ENCODE measurements at places on chromosomes 1 and 21. TPM values are rescaled to one million over a fixed set of nuclear protein-coding genes. Genes with fewer than 3 reads are reported as not detected.

The HOOK1 gene
- total RNA-seq, result 0.67 TPM

The SLC39A1 gene
- total RNA-seq, result 40.2 TPM

GRCh38 chr1:218755128-218755527 lies 410.0 kb downstream of the TGFB2 start:
- no peak for DNase-seq

DNA sequence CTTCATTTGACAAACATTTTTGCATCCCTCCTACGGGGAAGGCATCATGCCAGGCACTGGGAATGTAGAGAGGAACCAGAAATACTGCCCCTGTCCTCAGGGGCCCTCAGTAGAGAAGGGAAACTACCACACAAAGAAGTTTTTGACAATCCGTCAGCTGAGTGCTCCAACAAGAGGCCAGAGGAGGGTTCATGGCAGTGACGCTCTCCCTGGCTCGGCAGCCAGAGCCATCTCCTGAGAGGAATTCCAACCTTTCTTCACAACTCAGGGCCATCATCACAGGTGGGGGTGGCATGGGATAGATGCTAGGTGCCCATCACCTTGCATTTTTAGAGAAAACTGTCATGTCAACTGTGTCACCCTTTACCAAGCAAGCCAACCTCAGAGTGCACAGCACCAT lies 154.1 kb downstream of the HIVEP3 start:
- DNase-seq, result no peak

The LCE3D gene
- not detected for total RNA-seq

DNA sequence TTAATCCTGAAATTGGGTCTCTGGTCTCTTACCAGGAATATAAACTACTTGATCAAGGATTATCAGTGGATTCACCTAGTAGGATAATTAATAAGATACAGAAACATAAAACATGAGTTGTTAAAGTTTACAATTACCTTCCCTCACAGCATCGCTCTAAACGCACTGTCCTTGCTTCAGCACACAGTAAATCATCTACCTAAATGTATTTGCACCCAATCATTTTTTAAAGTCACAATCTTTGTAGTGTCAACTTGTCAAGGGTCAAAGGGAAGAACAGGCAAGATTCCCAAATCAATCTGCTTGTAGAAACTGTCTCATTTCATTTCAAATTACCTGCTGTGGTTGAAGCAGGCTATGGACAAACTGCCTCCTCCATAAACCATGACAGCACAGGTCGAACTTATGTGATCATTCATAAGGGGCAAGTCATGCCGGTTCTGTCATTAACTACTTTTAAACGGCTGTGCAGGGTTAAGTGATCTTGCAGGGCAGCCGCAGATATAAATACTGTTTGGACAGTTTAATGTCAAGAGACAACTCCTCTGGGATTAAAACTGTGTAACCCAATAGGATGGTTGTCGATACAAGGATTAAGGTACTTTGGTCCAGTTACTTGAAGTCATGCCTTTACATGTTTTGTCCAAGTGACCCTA lies 93.6 kb downstream of the ZNF281 start:
- no peak for DNase-seq

The HMGCL gene
- total RNA-seq, result 27.9 TPM

DNA sequence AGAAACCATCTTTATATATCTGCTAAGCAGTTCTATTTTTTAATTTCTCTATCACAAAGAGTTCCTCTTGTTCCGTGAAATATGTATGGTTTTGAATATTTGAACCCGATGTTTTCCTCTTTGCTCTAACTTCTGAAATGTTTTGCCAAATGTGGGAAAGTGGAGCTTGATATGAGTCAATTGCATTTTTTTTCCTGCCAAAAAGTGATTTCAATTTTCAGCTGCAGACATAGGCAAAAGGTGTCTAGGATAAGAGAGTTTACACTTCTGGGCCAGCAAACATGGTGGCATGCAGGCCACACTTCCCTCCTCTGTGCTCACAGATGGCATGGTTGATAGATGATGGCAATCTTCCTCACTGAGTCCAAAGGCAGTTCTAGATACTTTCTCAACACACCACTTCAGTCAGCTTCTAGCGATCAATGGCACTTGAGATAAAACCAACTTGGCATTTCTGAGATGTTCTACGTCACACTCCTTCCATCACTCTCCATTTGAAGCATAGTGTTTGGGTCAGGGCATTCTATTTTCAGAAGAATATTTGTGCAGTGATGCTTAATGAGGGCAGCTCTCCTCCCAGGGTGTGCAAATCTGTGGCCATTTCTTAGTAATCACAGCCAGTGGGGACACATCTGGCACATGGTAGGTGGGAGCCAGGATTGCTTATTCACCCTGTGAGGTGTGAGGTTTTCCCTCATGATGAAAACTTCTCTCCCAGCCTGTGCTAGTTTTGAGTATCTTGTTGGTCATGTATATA lies 54.4 kb upstream of the SCAF4 start:
- DNase-seq, result no peak

DNA sequence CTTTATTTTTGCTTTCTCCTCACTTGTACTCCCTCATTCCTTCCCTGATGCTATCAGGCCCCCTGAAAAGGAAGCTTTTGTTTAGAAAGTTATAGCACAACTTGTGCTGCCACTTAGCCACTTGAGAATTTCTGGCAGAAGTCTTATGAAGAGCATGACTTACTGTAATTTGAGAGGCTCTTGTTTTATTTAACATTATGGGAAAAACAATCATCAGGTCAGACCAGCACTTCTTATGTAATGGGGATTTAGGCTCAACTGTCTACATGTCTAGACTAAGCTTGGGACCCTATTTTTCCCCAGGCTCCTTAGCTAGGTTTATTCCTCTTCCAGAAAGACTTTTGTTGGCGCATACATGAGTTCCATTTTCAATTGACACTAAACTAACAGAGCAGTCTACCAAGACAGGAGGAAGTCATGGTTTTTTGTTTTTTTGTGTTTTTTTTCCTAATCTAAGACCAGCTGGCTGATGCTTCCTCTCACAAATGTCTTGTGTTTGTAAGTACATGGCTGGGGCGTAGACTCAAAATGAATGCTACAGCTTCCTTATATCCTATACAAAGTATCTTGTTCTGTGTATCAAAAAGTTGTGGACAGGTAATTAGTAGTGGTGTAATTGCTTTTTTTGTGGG lies 31.5 kb downstream of the TNFSF4 start:
- no peak for DNase-seq

DNA sequence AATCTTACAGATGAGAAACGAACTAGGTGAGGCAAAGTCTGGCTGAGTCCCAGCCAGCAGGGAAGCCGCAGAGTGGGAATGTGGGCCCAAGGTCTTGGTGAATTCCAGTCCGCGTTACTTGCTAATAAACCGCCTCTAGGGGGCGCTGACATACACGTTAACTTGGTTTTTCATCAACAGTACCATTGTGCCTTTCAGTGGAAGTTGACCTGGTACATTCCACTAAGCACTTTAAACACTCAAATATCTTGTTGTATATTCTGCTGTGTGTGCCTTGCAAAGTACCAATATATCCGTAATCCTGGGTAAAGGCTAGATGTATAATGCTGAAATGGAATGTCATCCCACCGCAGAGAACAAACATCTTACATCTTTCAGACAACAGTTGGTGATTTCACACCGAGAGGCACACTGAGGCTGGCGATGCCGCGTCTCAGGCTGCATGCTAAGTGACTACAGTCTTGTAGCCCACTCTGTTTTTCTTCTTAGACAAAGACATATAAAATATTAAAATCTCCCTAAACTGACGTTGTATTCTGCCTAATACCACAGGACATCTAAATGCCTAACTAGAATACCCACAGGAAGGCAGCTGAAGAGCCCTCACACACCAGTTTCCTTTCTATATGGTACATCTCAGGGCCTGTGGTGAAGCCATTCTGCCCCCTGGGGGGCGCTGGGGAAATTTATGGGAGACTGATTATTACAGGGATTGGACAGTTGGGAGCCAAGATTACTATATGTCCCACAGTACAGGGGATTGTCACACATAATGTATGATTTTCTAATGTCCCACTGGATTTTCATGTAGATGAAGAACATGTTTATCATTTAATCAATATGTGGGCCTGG lies 49.2 kb upstream of the C1orf198 start:
- no peak for DNase-seq

DNA sequence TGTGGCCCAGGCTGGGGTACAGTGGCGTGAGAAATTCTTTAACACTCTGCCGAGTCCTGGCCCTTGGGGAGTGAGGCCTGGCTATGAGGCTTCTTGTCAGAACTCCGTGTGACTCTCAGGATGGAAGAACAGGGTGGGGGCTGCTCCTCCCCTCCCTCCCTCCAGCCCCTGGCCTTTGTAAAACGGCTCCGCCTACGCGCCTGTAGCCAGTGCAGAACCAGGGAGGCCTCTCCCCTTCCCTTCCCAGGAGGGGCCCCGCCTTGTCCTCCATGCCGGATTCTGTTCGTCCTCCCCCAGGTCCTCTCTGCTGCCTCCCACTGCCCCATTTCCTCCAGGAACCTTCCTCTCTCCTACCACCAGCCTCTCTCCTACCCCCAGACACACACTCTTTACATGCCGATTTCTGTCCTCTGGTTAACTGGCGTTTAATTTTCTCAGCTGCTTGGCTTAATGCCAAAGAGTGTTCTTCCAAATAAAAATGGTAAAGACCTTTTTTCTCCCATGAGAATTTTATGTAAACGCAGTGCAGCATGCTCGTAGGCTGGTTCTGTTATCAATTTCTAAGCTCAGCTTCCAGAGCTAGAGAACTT lies 21.0 kb downstream of the PDE9A start:
- DNase-seq, result no peak

- no peak for DNase-seq
These were observed 15.9 kb downstream of the RCAN1 start for GRCh38 chr21:34598931-34599400.

The GJB5 gene
- total RNA-seq, result not detected

- DNase-seq, result no peak
These were observed 17.7 kb downstream of the FAF1 start for GRCh38 chr1:50942334-50942733.

The C4BPB gene
- total RNA-seq, result 0.24 TPM

- no peak for DNase-seq
These were observed 53.8 kb downstream of the SLC16A1 start for GRCh38 chr1:112902221-112902620.

- DNase-seq, result no peak
These were observed 228.9 kb downstream of the TNR start for GRCh38 chr1:175514387-175514953.

- DNase-seq, result no peak
These were observed 4.6 kb upstream of the GMEB1 start for GRCh38 chr1:28663871-28664470.

GRCh38 chr1:200302192-200302920 lies 107.5 kb downstream of the ZNF281 start:
- peak; percentile 79 for DNase-seq

- no peak for DNase-seq
These were observed 154.0 kb downstream of the PSMG1 start for GRCh38 chr21:39029086-39029755.

The OR6K3 gene
- not detected for total RNA-seq

DNA sequence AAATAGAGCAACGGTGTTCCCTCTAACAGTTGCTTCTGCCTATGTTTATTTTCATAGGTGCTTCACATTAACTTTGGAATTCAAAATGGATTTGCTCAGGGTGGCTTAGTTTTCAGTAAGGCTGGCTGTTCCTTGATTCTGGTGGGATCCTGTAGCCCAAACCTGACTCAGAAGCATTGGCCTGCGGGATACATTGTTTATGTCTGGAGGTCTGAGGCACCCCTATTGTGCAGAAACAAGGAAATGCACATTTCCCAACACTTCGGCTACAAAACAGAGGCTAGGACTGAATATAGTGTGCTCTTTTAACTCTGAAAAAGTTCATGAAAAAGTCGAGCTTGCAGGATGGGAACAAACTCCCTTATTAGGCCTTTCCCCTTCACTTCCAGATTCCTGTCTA lies 133.8 kb upstream of the F3 start:
- no peak for DNase-seq

DNA sequence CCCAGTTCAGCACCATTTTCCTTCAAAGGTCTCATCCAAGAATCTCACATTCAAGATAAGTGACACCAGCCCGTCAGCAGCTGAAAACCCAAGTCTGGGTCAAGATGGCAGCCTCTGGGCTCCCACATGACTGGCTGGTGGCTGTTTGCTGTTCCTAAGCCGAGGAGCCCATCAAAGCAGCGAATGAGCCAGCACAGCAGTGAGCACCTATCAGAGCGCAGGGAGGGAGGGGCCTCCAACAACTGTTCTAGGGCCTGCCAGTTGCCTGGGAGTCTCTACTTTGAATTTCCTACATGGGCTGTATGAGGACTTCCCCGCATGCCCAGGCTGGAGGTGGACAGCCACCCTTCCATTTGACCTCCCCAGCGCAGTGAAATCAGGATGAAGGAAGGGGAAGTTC lies 102.7 kb downstream of the ADARB1 start:
- no peak for DNase-seq

- DNase-seq, result peak; percentile 72
These were observed 20.5 kb downstream of the LSS start for GRCh38 chr21:46207920-46208591.

- no peak for DNase-seq
These were observed 66.1 kb upstream of the VANGL1 start for GRCh38 chr1:115575661-115576060.

GRCh38 chr1:24713176-24713575 lies 32.1 kb upstream of the CLIC4 start:
- no peak for DNase-seq

- DNase-seq, result no peak
These were observed 356.3 kb upstream of the PRMT6 start for GRCh38 chr1:106700211-106700610.

- DNase-seq, result no peak
These were observed 81.4 kb upstream of the WLS start for GRCh38 chr1:68313735-68314134.

Measured in cardiac septum (tissue), 1 donor.